AG04450 (cell line): ENCODE measurements at places on chromosomes 3 and 15.

DNA sequence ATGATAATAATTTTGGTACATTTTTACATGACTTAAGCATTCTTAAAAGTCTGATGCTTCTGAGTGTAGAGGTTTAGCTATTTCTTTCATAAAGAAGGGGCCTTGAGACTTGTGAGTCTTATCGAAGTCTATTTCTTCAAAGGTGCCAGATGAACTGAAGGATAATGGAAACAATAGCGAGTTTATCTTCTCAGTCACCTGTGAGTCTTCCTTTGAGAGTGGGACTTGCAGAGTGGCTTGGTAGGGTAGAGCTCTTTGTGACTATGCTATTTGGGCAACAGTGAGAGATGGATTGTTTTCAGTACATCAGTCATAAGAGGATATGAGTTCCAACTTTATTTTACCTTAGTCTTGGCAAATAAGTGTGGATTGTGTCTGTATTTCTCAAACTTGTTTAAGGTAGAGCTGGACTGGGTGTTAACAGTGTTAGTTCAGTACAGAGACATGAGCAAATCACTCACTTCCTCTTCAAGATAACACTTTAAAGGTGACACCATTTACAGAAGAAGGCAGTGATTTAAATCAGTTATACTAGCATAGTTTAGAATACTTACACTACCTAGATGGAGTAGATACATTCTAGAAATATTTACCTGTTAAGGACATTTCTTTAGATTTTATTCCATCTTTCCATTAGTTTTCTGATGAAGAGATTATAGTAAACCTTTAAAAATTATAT is 3.2 kb downstream of the AKAP13 start:
- no peak for DNase-seq

GRCh38 chr3:124621498-124621897 is 108.8 kb upstream of the UMPS start:
- no peak for DNase-seq

DNA sequence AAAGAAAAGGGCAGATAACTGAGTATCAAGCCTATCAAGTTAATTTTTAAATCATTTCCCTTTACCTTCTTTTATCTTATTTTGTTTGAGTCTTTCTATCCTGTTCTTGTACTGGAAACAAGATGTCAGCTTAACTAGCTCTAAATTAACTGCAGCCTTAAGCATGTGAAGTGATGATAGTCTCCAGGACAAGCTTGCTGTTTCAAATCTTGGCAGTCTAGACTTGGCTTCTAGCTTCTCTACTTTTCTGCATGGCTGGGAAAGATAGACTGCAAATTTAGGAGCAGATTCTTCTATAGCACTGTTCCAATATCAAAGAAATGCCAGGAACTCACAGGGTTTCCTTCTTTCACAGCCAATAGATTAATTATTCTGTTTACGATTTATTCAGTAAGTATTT is 1034.4 kb downstream of the TUSC7 start:
- no peak for DNase-seq

DNA sequence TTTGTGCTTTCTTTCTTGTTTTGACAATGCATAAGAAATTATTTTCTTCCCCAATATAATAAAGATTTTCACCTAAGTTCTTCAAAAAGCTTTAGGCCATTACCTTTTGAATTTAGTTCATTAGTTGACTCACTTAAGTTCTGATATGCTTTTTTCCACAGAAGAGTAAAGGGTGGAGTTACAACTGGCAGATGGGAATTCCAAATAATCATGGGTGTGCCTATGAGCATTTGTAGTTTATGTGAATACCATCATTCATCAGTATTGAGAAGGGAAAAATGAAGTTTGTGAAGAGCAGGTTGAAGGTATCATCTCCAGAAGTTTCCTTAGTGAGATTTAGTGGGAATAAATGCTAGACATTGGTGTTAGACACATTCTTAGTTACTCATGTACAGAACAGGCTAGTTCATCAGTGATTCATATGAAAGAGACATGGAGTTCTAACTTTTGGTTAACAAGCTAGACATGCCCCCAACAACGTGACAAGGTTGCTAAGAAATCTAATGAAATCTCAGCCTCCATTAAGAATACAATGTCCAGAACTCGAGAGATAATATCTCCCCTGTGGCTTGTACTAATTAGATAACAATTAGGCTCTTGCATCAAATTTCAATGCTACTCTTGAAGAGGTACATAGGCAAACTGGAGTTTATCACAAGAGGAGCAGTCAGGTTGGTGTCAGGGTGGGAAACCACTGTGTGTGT is 16.9 kb upstream of the ALCAM start:
- no peak for DNase-seq

GRCh38 chr3:189967254-189967865 is 153.3 kb downstream of the P3H2 start:
- DNase-seq = peak; percentile 21
